AG09309 (cell line): ENCODE measurements at places on chromosomes 1 and 21.

GRCh38 chr21:45410151-45410864 is 5.3 kb downstream of the COL18A1 start:
- DNase-seq = no peak

GRCh38 chr1:228391411-228392020 is 15.1 kb downstream of the TRIM11 start:
- DNase-seq = no peak

- DNase-seq = peak; percentile 8
These were observed 38.0 kb downstream of the ZBTB8OS start for GRCh38 chr1:32612189-32612881.

DNA sequence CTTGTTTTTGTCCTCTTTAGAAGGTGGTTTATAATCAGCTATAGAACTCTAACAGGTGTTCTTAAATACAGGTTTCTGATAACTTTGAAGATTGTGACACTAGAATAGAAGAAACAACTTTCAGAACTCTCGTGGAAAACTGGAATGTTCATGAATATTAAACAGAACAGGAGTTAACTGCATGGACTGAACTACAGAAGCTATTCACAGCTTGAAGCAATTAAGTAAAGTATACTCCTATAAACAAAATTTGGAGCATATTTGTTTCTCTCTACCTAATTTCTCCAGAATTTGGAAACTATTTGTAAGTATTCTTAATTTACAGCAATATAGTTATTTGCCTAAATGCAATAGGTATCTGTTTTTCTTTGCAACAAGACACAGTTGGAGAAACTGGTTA is 824.8 kb downstream of the ADGRL2 start:
- DNase-seq = no peak

GRCh38 chr1:77282187-77282865 is 507 bp downstream of the AK5 start:
- DNase-seq = no peak

DNA sequence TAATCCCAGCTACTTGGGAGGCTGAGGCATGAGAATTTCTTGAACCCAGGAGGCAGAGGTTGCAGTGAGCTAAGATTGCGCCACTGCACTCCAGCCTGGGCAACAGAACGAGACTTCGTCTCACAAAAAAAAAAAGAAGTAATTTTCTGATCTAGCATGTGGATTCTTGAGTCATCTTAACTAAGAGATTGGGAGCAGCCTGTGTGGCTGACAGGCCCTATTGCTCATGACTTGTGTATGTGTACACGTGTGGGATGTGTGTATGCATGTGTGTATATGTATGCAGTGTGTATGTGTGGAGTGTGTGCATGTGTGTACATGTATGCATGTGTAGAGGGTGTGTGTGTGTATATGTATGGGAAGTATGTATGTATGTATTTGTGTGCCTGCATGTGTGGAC is 29.5 kb downstream of the DOP1B start:
- DNase-seq = no peak

GRCh38 chr1:48978413-48978812 is 201.7 kb upstream of the BEND5 start:
- DNase-seq = no peak

DNA sequence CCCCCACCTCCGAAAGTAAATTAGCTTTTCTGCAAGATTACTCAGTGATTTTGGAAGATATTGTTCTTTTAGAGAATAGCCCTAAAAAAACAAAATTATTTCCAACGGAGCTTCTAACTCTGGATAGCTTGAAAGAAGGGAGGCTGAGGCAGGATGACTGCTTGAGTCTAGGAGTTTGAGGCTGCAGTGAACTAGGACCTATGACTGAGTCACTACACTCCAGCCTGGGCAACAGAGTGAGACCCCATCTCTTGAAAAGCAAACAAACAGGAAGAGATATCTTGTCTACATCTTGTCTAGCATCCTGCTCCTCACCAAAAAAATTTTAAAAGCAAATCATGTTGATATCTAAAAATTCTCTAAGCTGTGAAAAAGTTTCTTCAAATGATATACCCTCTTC is 42.2 kb upstream of the CPLANE2 start:
- DNase-seq = no peak

- no peak for DNase-seq
These were observed 648.8 kb downstream of the PTPRC start for GRCh38 chr1:199287647-199288046.

DNA sequence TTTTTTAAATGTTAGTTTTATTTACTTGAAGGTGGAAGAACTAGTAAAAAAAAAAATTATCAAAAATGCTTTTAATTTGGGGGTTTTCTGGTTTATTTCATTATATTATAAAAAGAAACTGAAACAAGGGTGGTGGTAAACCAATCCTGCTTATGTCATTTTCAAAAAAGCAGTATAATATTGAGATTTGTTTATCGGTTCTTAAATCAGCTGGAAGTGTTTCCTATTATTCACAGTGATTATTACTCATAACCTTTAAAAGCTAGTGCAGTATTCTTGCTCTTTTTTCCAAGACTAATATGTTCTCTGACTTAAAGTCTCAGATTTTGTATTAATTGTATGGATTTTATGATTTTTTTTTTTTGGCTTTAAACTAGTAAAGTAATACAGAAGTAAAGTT is 5.4 kb upstream of the LRRC40 start:
- DNase-seq = no peak

- no peak for DNase-seq
These were observed 24.2 kb upstream of the PHTF1 start for GRCh38 chr1:113783254-113784103.

DNA sequence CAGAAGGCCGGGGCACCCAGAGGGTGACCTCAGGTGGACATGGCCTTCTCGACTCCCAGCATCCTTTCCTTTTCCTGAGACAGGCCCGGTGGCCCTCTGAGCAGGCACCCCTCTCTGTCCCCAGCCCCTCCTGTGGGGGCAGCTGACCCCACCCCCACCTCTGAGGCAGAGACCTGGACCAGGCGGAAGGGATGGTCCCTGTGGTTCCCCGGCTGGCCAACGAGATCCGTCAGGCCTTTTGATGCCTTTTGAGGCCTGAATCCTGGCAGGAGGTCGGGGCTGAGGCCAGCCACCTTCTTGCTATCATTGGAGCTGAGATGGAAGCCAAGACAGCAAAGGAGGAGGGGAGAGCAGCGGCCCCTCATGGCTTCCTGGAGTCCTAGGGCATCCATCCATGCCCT is 50.2 kb upstream of the ACTRT2 start:
- no peak for DNase-seq

DNA sequence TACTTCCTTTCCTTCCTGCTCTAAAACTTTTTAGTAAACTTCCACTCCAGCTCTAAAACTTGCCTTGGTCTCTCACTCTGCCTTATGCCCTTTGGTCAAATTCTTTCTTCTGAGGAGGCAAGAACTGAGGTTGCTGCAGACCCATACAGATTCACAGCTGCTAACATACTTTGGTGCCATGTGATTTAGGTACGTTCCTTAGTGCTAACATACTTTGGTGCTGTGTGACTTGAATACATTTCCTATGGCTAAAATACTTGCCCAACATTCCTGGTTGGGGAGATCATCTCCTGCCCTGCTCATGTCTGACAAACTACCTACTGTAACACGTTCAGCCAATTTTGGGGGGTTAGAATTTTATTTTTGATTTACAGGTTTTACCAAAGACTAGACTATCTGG is 6.8 kb upstream of the ZBTB40 start:
- DNase-seq = no peak

DNA sequence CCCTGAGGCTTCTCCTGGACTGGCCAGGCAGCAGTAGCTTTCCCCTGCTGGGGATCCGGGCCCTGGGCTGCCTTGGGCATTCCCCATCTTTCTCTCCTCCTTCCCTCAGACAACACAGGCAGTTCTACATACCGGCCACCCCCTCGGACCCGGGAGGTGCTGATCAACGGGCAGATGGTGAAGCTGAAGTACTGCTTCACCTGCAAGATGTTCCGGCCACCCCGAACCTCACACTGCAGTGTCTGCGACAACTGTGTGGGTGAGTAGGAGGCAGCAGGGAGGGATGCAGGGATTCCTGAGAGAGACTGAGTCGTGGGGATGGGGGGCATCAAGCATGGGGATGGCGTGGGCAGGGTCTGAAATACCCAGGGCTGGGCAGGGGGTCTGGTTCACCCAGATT is 14.4 kb upstream of the SFN start:
- no peak for DNase-seq

GRCh38 chr1:11311816-11312755 is 39.1 kb downstream of the UBIAD1 start:
- no peak for DNase-seq

- no peak for DNase-seq
These were observed 3.4 kb upstream of the BCL2L15 start for GRCh38 chr1:113890816-113891215.

- DNase-seq = peak; percentile 91
These were observed 22.2 kb upstream of the SPATA6 start for GRCh38 chr1:48493970-48494769.

- DNase-seq = no peak
These were observed 89.7 kb downstream of the ATP5PO start for GRCh38 chr21:33825915-33826314.

DNA sequence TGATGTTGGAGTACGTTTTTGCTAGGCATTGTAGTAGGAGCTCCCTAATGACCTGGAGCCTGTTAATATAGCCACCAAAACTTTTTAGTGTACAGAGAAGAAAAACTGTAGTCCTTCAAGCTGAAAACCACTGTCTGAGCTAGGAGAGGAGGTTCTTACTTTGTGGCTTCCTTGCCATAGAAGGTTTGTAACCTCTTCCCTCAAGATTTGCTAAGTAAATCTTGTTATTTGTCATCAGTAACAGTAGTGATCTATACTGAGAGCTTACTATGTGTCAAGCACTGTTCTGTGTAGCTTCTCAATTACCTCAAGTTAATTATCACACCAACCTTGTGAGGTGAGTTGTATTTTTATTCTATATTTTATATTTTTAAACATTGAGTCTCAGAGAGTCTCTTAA is 21.2 kb upstream of the LRRC8C start:
- no peak for DNase-seq

- peak; percentile 74 for DNase-seq
These were observed 3.6 kb downstream of the LEPR start for GRCh38 chr1:65423884-65424572.

DNA sequence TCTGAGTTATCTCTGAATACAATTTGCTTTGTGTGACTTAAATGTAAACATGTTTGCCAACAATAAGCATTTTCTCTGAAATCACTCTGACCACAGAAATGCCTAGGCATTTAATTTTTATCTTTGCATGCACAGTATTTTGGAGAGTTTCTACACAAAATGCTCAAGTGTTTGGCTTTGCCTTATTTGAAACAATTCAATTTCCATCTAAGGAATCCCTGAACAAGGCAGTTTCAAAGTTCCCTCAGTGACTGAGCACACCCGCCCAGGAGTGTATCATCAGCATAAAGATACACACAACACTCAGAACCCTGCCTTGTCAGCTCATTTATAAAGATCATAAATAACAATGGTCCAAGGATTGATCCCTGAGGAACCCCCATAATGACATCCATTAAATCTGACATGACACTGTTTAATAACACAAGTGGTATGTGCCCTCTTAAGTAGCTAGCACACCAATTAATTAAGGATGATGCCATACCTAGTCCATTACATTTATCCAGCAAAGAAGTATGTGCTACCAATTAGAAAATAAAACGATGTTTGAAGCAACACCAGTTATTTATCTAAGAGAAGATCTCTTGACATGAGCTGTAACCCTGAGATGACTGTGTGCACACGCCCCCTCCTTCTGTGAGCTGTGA is 585.8 kb downstream of the ADGRL2 start:
- DNase-seq = no peak

DNA sequence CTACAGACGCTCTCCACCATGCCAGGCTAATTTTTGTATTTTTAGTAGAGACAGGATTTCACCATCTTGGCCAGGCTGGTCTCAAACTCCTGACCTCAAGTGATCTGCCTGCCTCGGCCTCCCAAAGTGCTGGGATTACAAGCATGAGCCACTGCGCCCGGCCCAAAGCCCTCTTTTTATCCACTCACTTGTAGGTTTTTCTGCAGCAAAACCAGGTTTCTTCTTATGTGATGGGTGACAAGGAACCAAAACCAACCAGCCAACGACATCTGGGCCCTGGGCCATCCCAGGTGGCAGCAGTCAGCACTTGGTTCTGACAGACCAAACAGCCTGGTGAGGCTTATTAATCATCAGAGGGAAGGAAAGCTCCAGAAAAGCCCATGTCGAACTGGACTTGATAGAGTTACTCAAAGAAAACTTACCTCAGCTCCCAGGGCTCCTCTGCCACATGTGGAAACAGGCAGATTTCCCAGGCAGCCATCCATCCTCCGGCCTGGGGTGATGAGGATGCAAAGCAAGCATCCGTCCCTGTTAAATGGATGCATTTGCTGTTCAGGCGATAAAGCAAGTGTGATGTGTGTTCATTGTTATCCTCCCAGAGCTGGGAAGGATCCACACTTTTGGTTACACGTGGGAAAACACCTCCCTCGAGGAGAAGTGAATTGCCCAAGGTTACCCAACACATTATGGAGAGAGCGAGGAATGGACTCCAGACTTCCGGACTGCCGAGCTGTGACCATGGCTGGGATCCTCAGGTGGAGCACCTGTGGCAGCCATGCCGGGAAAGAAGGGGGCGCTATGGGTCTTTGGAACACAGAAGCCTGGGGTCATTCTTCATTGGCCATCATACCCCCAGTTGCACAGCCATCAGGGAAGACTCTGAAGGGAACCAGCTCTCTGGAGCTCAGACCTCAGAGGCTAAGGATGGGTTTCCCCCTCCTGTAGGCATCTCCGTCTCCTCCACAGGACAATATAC is 118.8 kb downstream of the HUNK start:
- no peak for DNase-seq

GRCh38 chr1:45345014-45345413 is 4.8 kb upstream of the MUTYH start:
- DNase-seq = no peak

GRCh38 chr21:32137931-32138330 is 140.9 kb downstream of the MIS18A start:
- DNase-seq = no peak

DNA sequence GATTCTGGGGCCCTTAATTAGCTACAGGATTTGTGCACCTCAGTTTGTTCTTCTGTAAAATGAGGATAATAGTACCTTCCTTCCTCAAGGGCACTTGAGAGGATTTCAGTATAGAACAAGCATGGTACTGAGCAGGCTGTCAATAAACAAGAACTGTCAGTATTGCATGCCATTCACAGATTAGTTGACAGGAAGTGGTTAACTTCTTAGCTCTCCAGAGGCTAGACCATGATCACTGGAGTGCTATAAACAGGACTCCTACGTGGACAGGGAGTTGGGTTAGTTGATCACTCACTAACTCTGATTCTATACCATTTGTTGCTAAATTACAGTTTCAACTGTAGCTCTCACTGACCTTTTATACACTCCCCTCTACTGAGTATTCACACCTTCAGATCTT is 126.2 kb upstream of the DAB1 start:
- no peak for DNase-seq

- no peak for DNase-seq
These were observed 31.6 kb downstream of the PDE9A start for GRCh38 chr21:42685036-42685435.

DNA sequence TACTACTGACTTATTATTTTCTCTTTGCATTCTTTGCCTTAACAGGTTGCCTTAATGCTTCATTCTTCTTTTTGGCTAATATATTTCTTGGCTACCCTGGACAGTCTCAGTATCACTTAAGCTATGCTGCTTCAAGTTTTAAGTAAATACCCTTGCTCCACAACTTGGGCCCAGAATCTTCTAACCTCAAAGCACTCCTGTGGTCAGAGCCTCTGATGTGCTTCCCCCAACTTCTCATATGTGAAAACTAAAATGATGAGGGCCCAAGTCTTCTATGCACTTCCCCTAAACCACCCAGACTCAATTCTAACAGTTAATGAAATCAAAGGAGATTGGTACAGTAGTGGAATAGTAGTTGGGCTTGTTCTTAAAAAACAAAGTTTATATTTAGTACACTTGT is 314.1 kb downstream of the PLPP3 start:
- DNase-seq = no peak
